ENCODE measurements at places on chromosomes 4 and X. TPM values are rescaled to one million over a fixed set of nuclear protein-coding genes. Genes with fewer than 3 reads are reported as not detected.

DNA sequence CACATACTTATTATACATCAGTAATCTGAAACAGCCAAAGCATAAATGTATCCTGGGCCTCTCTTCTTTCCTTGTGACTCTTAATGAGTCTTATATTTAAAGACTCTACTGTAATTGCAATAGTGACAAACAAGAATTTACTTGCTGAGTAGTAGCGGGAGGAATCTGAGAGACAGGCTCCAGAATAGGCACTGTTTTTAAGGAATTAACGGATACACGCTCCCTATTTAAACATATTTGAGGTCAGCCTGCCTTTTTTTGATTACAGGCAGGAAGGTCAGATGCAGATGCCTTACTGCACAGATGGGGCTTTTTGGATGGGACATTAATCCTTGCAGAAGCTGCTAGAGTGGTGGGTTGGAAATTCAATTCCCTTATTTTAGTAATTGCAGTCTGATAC lies 196.3 kb upstream of the ANXA3 start:
- DNase-seq = no peak
- H3K27me3 ChIP-seq = no peaks in the 10 kb centered on the region
- H3K27ac ChIP-seq = no peak overlapping the region
- H3K4me3 ChIP-seq = no peak overlapping the region
- peaks cover 32% of the 10 kb centered on the region for H3K4me1 ChIP-seq

- H3K4me1 ChIP-seq = peaks cover 36% of the 10 kb centered on the region
- H3K4me3 ChIP-seq = no peak overlapping the region
- H3K27ac ChIP-seq = no peak overlapping the region
- no peaks in the 10 kb centered on the region for H3K36me3 ChIP-seq
- DNase-seq = no peak
Measured at GRCh38 chr4:17092736-17093437, 194.4 kb upstream of the LDB2 start.

Gene HPGD
- 3.6 TPM for total RNA-seq

GRCh38 chrX:109952050-109952449 lies 50.9 kb upstream of the TMEM164 start:
- no peak for DNase-seq
- no peaks in the 10 kb centered on the region for H3K27me3 ChIP-seq
- H3K27ac ChIP-seq = no peak overlapping the region
- no peaks in the 10 kb centered on the region for H3K36me3 ChIP-seq

GRCh38 chr4:121749225-121749624 lies 15.7 kb downstream of the SMIM43 start:
- H3K4me1 ChIP-seq = peaks cover 24% of the 10 kb centered on the region
- no peak overlapping the region for H3K27ac ChIP-seq
- peaks cover 93% of the 10 kb centered on the region for H3K27me3 ChIP-seq
- H3K36me3 ChIP-seq = no peaks in the 10 kb centered on the region

Gene AFF2
- total RNA-seq = 6.0 TPM

- H3K27ac ChIP-seq = no peak overlapping the region
- no peak overlapping the region for H3K4me3 ChIP-seq
- H3K27me3 ChIP-seq = no peaks in the 10 kb centered on the region
- DNase-seq = no peak
- no peaks in the 10 kb centered on the region for H3K4me1 ChIP-seq
Measured at GRCh38 chrX:118152721-118153120, 36.1 kb upstream of the KLHL13 start.

DNA sequence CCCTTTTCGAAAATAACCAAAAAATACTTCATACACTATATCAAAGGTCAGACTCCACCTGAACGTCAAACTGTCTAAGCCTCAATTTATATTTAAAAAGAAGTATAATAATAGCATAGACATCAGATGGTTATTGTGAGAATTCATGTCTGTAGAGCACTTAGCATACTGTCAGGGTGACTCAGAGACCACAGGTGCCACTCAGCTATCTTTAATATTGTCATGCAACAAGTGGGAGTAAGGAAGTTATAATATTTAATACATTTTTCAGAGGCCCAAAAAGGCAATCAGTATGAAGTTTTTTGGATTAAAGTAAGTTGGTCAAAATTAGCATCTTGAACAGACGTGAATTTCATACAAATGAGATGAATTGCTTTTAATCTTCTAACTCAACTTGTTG lies 93.3 kb downstream of the PHOX2B start:
- no peaks in the 10 kb centered on the region for H3K36me3 ChIP-seq
- no peak for DNase-seq
- H3K27ac ChIP-seq = no peak overlapping the region
- H3K4me3 ChIP-seq = no peak overlapping the region
- peaks cover 9% of the 10 kb centered on the region for H3K4me1 ChIP-seq

Gene GPRASP1
- total RNA-seq = 2.0 TPM

Gene CXorf65
- total RNA-seq = not detected

Gene HCCS
- total RNA-seq = 28.0 TPM

Gene SPIN4
- 12.4 TPM for total RNA-seq

DNA sequence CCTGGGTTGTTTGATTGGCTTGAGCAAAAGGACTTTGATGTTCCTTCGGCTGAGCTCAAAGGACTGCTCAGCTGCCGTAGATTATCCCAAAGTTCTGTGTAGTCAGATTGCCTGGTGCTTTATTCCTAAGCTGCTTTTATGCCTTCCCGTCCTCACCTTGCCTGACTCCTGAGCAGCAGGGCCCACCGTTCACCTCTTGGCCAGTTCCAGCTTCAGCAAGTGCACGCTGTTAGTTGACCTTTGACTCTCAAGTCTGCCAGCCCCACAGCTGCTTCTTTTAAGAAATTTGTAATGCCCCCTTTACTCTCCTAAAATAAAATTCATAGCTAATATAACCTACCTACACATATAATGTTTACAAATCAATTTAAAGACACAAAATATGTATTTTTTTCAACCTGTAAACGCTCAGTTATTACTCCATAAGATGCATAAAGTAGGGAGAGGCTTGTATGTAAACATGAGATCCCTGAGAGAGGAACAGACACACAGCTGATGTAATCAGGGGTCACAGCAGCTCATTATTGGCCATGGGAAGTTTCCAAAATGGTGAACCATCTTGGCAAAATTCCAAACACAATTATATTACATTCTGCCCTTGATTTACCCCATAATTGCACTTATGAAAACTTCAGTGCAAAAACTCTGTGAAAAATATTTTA lies 28.6 kb downstream of the UCHL1 start:
- no peak overlapping the region for H3K27ac ChIP-seq
- no peaks in the 10 kb centered on the region for H3K27me3 ChIP-seq
- no peaks in the 10 kb centered on the region for H3K4me1 ChIP-seq
- peaks cover 6% of the 10 kb centered on the region for H3K36me3 ChIP-seq
- no peak overlapping the region for H3K4me3 ChIP-seq
- no peak for DNase-seq

- H3K27ac ChIP-seq = no peak overlapping the region
- H3K4me1 ChIP-seq = no peaks in the 10 kb centered on the region
- H3K36me3 ChIP-seq = peaks cover 16% of the 10 kb centered on the region
Measured at GRCh38 chrX:146351620-146352019, 458.0 kb upstream of the CXorf51B start.

All from WTC11 (cell line).